Epithelial cell of proximal tubule (primary cell): ENCODE measurements at places on chromosomes 11 and 22. TPM values are rescaled to one million over a fixed set of nuclear protein-coding genes. Genes with fewer than 3 reads are reported as not detected.
A peak's percentile ranks its signal among the peaks of the same experiment; 100 is the strongest.

The SLC35E4 gene
- total RNA-seq: 9.1 and 10.7 TPM in 2 replicates

DNA sequence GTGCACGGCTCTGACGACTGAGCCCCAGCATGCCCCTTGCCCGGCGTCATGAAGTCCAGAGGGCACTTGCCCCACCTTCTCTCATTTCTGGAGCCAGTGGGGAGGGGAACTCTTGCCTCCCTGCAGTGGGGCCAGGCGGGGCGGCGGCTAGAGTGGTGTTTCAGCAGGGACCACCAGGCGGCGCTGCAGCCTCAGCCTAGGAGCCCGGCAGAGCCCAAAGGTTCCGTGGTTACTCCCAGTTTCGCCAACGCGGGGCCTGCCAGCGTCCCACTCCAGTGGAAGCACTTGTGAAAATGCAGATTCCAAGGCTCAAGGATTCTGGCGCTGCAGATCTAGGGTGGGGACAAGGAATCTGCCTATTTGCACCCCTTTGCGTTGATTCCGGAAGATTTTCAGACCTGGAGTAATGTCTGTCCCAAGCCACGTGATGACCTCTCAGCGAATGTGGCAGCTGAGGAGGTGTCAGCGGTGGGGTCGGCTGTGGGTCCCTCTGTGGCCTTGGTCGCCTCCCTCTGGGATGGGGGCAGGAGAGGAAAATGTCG lies 55.7 kb downstream of the CD82 start:
- DNase-seq: no peak

The OLFML1 gene
- not detected in 2 replicates for total RNA-seq

DNA sequence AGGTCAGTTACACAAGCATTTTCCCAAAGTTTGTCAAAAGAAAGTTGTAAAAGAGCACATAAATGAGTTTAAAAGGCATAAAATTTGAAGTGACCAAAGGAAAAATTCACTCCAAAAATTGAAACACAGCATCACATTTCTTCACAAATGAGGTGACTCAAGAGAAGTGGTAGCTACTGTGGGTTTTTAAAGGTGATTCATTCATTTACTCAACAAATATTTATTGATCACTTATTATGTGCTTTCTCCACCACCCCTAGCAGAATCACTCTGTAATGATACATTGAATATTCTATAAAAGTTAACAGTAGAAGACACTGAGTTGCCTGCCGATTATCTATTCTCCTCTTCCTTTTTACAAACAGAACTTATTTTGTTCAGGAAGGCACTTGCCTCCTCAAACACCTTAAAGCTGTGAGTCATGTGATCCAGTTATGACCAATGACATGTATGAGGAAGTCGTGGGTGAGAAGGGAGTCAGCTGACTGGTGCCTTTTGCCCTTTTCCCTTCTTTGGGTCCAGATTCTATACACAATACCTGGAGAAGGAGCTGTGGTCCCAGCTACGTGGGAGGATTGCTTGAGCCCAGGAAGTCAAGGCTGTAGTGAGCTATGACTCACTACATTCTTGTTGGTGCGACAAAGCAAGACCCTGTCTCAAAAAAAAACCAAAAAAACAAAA lies 67.7 kb upstream of the CLNS1A start:
- peak; percentile 86 for DNase-seq

The PHF21B gene
- total RNA-seq: 0.07 and 2.0 TPM in 2 replicates
